CMK (cell line): ENCODE measurements at places on chromosomes 3 and 15.

DNA sequence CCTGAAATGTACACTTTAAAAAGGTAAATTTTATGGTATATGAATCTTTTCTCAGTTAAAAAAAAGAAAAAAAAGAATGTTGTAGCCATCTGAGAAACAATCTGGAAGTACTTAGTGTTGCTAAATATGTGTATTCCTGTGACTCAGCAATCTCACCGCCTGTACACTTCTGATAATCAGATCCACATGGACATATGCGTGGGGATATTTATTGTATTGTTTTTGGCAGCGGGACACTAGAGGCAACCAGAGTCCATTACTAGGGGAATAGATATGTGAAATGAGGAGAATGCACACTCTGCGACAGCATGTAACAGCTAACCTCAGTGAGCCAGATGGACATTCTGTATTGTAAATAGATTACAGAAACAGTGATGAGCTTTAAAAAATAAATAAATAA is 65.4 kb downstream of the AQP9 start:
- DNase-seq = no peak

DNA sequence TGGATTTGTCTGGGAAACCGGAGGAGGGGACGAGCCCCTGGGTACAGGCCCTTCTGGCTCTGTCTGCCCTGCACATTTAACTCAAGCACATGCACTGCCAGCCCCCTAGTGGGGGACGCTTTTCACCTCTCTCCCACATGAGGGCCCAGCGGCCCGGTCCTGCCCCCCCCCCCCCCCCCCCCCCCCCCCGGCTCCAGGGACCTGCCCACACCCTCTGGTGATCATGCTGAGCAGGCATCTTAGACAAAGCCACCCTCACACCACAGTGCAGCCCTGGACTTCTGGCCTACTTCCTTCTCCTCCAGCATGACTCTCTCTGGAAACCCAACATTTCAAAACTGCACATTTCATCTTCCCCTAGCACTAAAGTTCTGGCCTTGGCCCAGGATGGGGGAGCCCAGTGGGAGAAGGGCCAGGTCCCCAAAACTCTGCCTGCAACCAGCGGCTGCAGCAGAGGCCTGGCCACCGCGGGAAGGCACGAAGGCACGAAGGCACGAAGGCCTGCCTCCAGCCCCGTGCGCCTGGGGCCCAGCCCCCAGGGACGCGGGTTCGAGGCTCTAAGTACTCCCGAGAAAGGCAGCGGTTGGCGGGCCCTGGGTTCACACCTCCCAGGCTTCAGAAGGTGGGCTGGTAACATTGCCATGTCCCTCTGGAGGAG is 14.1 kb downstream of the KLF15 start:
- no peak for DNase-seq

GRCh38 chr3:134477938-134478337 is 7.8 kb downstream of the ANAPC13 start:
- no peak for DNase-seq

GRCh38 chr15:39587731-39588530 is 7.1 kb downstream of the THBS1 start:
- DNase-seq = no peak

DNA sequence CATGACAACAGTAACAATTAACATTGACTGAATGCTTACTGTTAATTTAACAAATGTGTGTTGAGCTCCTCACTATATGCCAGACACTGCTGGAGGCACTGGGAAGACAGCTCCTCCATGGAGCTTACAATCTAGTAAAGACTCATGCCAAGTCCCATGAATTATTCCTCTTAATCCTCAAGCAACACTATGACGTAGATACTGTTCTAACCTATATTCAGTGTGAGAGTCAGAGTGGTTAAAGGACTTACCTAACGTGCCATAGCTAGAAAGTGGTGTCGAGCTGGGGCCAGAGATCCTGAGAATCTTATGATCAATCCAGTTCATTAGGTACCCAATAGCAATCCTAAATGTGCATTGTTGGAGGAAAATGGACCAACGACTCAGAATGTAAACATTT is 43.6 kb downstream of the MYO1E start:
- DNase-seq = no peak

DNA sequence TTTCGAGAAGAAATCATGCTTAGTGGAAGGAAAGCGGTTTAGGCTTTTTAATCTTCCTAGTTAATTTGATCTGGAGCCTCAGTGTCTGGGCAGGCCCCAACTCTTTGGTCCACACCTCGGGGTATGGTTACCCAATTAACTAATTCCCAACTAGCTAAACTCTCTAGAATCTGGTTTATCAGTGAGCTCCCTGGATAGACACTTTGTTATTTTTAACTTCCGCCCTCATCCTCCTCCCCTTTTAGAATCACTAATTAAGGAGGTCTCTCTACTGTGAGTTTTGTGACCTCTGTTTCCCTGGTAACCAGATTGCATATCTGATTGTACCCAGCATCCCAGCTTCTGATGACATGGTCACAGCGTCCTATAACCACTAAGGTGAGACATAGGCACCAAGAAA is 112.2 kb downstream of the RARB start:
- no peak for DNase-seq

GRCh38 chr3:179949869-179950268 is 86.9 kb downstream of the PEX5L start:
- no peak for DNase-seq

- no peak for DNase-seq
These were observed 2.1 kb upstream of the FURIN start for GRCh38 chr15:90866161-90866715.

GRCh38 chr3:82033186-82033585 is 271.7 kb upstream of the GBE1 start:
- DNase-seq = no peak

GRCh38 chr3:106025151-106025722 is 156.4 kb upstream of the CBLB start:
- DNase-seq = no peak

- DNase-seq = no peak
These were observed 273.3 kb upstream of the ICE2 start for GRCh38 chr15:60751985-60752952.

DNA sequence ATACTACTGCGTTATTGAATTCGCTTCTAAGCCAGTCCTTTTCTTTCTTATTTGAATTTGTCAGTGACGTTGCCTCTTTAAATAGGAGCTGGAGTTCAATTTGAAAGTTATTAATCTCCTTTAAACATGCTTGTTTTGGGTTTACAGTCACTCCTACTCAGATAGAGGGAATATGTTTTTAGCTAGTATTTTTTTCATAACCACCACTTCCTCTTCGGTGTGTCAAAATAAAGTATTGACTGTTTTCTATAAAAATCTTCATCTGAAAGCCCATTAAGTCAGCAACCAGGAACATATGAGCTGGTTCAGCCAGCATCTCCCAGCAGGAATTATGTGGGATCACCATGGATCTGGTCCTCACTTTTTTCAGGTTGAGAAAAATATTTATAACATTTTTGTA is 772.9 kb downstream of the DIPK2A start:
- no peak for DNase-seq

DNA sequence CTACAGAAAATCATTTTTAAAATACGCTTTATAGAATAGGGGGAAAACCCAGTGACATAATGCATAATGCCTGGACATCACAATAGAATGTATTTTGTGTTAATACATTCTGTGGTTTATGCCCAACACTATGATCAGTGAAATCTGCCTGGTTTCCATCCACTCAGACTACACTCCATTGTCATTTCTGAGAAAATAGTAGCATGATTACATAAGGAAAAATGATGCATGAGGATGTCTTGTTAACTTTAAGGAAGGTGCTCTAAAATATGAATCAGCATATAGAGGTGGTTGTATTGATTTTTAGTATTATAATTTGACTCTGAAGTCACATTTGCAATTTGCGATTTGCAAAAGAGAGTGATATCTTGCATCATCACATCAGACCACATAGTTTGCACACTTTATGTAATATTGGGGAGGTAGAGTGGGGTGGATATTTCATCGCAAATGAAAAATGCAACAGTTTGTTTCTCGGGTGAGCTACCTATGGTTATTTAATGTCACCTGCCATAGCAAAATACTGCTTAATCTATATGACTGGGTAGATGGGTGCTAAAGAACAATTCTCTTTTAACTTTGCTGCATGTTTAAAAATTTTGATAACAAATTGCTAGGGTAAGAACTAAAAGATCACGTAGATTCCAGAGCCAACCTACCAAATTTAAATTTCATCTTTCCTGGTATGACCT is 403.9 kb downstream of the IL5RA start:
- DNase-seq = no peak

- DNase-seq = no peak
These were observed 362.6 kb downstream of the ROBO1 start for GRCh38 chr3:79405183-79405582.

DNA sequence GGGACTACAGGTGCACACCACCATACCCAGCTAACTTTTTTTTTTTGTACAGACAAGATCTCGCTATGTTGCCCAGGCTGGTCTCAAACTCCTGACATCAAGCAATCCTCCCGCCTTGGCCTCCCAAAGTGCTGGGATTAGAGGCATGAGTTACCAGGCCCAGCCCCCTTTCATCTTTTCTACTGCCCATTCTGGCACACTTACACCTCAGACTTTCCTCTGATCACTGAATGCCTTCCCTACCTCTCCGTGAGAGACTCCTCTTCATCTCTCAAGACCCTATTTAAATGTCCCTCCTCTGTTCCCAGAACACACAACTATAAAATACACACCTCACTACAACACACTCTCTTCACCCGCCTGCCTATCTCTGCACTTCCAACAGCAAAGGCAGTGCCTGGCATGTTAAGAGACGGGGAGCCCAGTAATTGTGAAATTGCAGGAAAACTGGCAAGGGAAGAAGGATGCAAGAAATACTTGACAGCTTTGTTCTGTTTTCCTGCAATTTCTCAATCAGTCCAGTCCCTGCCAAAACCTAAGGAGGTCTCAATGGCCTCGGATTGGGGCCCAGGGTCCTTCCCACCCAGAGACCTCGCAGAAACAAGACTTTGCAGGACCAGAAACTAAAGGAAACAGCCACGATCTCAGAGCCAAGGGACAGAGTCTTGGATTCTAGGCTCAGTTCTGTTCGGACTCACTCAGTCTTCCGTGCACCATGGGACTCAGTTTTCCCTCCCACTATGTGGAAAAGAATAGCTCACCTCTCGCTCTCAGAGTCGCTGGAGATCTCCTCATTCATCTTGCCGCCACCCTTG is 849 bp downstream of the RRP9 start:
- no peak for DNase-seq

DNA sequence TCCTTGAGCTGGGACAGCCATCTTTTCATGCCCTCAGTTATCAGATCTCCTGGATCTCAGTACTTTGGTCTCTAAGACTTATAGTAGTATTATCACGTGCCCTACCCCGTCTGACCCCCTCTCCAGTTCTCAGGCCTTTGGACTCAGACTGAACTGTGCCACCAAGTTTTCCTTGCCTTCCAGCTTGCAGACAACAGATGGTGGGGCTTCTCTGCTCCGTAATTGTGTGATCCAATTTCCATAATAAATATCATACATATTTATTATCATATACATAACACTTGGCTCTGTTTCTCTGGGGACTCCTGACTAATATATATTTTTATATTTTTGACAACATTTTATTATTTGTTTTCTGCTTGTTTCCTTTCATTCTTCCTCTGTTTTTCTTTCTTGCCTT is 458.8 kb upstream of the SEMA6D start:
- DNase-seq = no peak

- DNase-seq = no peak
These were observed 328.4 kb upstream of the NECTIN3 start for GRCh38 chr3:110743202-110743601.

GRCh38 chr3:142981108-142981507 is 17.6 kb upstream of the PAQR9 start:
- no peak for DNase-seq

DNA sequence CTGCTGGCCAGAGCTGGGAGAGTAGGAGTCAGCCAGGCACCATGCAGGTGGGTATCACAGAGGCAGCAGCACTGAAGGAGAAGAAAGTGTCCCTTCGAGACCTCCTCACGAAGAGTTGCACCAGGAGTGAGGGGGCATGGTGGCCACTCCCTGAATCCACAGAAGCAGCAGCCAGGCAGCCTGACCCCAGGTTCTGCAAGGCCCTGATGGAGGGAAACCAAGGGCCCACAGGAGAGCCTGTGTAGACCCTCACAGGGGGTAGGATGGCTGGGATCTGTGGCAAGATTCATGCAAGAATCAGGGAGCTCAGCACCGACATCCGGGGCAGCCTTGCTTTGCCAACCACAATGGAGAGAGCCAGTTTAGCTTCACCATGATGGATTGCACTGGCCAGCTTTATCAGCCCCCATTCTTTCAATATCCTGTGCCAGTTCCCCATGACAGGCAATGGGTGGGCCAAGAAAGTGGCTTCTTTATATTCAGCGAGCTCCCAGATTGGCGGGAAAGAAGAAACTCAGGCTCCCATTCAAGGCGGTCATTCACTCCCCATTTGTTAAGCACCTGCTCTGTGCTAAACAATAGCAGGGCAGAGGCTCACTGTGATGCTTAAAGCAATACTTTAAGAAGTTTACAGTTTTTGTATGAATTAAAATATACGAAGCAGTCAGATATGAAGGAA is 33.5 kb upstream of the TBC1D21 start:
- no peak for DNase-seq

- no peak for DNase-seq
These were observed 20.2 kb downstream of the ATOSA start for GRCh38 chr15:52658955-52659354.

DNA sequence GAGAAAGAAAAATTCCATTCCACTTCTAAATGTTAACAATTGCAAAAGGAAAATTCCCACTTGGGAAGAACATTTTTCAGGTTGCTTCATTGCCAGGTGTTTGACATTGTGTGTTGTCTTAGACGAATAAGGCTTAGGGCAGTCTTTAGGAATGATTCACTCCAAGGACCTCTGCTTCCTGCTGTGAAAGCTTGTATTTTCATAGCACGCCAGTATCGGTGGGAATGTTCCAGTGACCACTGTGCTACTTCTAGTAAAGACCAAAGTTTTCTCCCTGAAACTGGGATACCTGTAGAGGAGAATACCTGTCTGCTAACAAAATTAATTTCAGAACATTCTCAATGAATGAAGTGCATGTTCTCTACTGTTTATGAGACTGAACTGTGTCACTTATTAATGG is 64.1 kb downstream of the CDIN1 start:
- no peak for DNase-seq

- DNase-seq = no peak
These were observed 527 bp downstream of the CSNK1G1 start for GRCh38 chr15:64355348-64355943.

- DNase-seq = no peak
These were observed 860.3 kb upstream of the SEMA6D start for GRCh38 chr15:46856839-46857502.

- DNase-seq = no peak
These were observed 101.5 kb upstream of the UBE2E1 start for GRCh38 chr3:23704298-23704697.

DNA sequence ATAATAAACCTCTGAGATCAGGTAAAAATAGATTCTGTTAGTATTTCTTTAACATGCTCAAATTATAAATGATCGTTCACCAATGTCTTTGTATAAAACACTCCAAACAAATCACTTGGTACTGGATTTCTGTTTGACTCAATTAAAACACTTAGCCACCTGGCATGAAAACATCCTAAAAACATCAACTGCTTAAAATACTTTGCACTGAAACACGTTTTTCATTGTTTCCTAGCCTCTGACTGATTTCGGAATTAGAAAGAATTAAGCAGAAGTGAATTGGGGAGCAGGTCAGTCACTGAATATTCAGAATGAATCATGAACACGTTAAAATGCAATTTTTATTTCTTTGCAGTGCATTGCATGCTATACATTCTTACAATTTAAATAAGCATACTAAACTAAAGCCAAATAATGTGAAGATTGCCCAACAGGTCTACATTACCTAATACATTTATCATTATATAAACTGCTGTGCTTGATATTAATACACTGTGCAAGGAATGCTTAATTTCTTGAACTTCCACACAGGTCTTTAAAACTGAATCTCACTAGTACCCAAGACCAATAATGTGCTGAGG is 1.6 kb downstream of the THRB start:
- DNase-seq = no peak

- DNase-seq = no peak
These were observed 124.1 kb upstream of the RASGRP1 start for GRCh38 chr15:38688761-38689160.
